ENCODE measurements at places on chromosomes 12 and 14.

DNA sequence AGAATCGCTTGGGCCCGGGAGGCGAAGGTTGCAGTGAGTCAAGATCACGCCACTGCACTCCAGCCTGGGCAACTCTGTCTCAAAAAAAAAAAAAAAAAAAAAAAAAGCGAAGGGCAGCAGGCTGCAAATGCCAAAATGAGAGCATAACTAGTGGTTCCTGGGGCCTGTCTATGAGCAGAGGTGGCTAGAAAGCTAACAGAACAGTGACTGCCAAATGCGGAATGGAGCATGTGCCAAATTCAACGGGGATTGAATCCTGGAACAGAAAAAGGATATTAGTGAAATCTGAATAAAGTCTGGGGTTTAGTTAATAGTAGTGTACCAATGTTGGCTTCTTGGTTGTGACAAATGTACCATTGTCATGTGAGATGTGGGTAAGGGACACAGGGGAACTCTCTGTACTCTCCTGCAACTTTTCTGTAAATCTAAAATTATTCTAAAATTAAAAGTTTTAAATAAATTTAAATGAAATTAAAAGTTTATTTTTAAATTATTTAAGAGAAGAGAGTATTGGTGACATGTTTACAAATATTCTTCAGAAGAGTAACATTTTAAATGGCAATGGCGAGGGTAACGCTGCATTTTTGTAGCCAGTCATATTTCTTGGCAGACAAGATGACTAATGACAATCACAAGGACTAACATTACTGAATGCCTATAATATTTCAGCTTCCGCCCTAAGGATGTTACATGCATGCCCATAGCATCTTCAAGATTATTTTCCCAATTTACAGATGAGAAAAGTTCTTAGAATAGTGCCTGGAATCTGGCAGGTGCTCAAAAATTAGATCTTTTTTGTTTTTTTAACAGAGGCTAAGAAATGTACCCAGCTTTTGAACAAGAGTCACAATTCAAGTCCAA lies 28.9 kb upstream of the NUDT4 start:
- DNase-seq: no peak

- no peak for DNase-seq
Observed at GRCh38 chr12:86613311-86613710, 357.1 kb upstream of the MGAT4C start.

GRCh38 chr12:32585680-32586079 lies 93.4 kb upstream of the DNM1L start:
- DNase-seq: no peak

- DNase-seq: no peak
Observed at GRCh38 chr14:101248840-101249675, 312.2 kb upstream of the DIO3 start.

- no peak for DNase-seq
Observed at GRCh38 chr12:41709463-41710285, 435.0 kb downstream of the GXYLT1 start.

DNA sequence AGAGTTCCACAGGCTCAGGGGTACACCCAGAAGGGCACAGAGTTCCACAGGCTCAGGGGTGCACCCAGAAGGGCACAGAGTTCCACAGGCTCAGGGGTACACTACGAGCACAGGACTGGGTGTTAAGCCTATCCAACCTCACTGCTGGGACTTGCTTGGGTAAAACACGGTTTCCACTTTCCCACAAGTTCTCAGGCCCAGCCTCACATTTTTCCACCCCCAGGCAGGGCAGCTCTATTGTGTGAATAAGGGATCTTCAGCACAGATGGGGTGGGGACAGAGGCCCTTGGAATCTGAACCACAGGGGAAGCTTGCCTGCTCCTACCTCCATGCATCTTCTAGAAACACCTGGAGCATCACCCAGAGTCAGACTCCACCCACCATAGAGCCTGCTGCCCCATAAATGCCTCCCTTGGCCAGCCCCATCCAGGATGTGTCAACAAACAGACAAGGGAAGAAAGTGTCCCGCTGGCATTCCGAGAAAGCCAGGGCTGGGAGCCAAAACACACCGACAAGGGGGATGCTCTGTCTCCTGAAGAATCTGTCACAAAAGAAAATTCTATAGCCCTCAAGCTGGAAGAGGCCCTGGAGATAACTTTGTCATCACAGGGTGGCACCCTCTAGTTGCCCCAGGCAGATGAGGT lies 4.8 kb downstream of the CRACR2A start:
- no peak for DNase-seq

DNA sequence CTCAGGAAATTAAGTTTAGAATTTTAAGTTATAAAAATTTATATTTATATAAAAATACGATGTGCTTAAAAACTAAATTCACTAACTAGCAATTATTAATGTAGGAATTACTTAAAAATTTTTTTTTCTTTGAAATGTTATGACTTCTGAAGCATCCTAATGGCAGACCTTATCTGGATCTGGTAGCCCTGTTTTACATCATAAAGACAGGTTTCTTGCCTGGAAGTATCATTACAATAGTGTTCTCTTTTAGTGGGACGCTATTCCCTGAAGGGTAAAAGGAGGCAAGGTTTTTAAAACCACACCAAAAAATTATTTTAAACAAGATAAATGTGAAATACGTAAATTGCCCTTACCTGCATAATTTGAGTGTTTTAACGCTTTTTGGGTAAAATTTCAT lies 2.1 kb downstream of the WDR20 start:
- no peak for DNase-seq

All from mesothelial cell of epicardium (in vitro differentiated cells).